Endothelial cell of umbilical vein (primary cell): ENCODE measurements at places on chromosomes 11 and 22.

GRCh38 chr11:35236667-35237003 lies 97.7 kb downstream of the CD44 start:
- no peak for DNase-seq
- H3K27me3 ChIP-seq = peaks cover 3% of the 10 kb centered on the region
- no peaks in the 10 kb centered on the region for H3K36me3 ChIP-seq
- no peaks in the 10 kb centered on the region for H3K4me1 ChIP-seq

GRCh38 chr11:73366265-73366610 lies 10.0 kb upstream of the RELT start:
- H3K36me3 ChIP-seq = peaks cover 48% of the 10 kb centered on the region
- H3K4me3 ChIP-seq = no peak overlapping the region
- no peak overlapping the region for H3K27ac ChIP-seq

DNA sequence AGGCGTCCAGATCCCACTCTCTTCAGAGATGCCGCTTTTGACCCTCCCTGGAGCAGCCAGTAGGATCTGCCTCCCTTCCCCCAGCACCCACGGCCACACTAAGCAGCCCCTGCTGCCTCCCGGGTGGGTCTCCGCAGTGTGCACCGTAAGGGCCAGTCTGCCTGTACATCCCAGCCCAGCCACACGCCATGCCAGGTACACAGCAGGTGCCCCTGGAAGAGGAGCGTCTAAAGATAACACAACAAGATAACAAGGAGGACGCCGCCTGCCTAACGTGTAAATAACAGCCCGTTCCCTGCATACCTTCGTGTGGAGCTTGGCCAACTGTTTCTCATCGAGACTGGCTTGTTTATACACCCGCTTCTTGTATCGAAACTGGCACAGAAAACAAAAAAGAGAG lies 139.4 kb downstream of the SHANK2 start:
- H3K27ac ChIP-seq = no peak overlapping the region
- no peaks in the 10 kb centered on the region for H3K4me1 ChIP-seq
- H3K36me3 ChIP-seq = no peaks in the 10 kb centered on the region

DNA sequence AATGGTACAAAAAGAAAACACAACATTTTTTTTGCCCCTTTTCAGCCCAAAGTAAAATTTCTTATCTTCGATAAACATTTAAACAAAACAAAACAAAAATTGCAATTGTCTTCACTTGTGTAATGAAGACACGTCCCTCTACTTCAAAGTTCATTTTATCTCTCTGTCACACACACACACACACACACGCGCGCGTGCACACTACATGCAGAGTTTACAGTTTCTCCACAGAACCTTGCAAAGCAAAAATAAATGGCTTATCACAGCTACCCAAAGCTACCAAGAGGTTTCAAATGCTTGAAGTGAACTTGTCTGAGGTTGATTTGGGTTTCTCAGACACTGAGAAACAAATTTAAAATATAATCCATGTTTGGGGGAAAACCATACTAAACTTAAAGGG lies 72.3 kb downstream of the ETS1 start:
- no peak overlapping the region for H3K27ac ChIP-seq
- H3K27me3 ChIP-seq = no peaks in the 10 kb centered on the region
- H3K4me1 ChIP-seq = peaks cover 43% of the 10 kb centered on the region
- no peak for DNase-seq

- H3K4me1 ChIP-seq = peaks cover 13% of the 10 kb centered on the region
- no peak overlapping the region for H3K27ac ChIP-seq
- no peak for DNase-seq
- H3K27me3 ChIP-seq = no peaks in the 10 kb centered on the region
- no peaks in the 10 kb centered on the region for H3K36me3 ChIP-seq
Observed at GRCh38 chr22:46617207-46617985, 2.8 kb upstream of the GRAMD4 start.
